Astrocyte (in vitro differentiated cells and primary cell): ENCODE measurements at places on chromosomes 2 and 18. TPM values are rescaled to one million over a fixed set of nuclear protein-coding genes. Genes with fewer than 3 reads are reported as not detected.

Gene ZNF396
- 1.3 and 1.4 TPM in 2 replicates for total RNA-seq

Gene NTSR2
- not detected in 2 replicates for total RNA-seq

Gene EFEMP1
- 146 and 155 TPM in 2 replicates for total RNA-seq

Gene POTEC
- not detected in 2 replicates for total RNA-seq

Gene CRACDL
- total RNA-seq = 1.8 and 5.7 TPM in 2 replicates

Gene METTL21A
- total RNA-seq = 16.1 and 16.8 TPM in 2 replicates

Gene LOXHD1
- not detected in 2 replicates for total RNA-seq

Gene SANBR
- total RNA-seq = 13.7 and 14.0 TPM in 2 replicates

Gene ADAM23
- 11.0 and 13.9 TPM in 2 replicates for total RNA-seq

Gene MEIS1
- 3.4 and 5.2 TPM in 2 replicates for total RNA-seq

Gene FTCDNL1
- total RNA-seq = 0.45 and 0.48 TPM in 2 replicates

Gene FAM237A
- not detected in 2 replicates for total RNA-seq

Gene RNPEPL1
- total RNA-seq = 22.7 and 25.2 TPM in 2 replicates

Gene OXER1
- 0.39 and 0.43 TPM in 2 replicates for total RNA-seq

Gene RSAD2
- 9.5 and 11.8 TPM in 2 replicates for total RNA-seq

Gene IL37
- not detected in 2 replicates for total RNA-seq

Gene PAX8
- 0.48 and 1.2 TPM in 2 replicates for total RNA-seq

- DNase-seq = no peak
Observed at GRCh38 chr18:35835833-35836232, 136.6 kb upstream of the RMP24 start.

DNA sequence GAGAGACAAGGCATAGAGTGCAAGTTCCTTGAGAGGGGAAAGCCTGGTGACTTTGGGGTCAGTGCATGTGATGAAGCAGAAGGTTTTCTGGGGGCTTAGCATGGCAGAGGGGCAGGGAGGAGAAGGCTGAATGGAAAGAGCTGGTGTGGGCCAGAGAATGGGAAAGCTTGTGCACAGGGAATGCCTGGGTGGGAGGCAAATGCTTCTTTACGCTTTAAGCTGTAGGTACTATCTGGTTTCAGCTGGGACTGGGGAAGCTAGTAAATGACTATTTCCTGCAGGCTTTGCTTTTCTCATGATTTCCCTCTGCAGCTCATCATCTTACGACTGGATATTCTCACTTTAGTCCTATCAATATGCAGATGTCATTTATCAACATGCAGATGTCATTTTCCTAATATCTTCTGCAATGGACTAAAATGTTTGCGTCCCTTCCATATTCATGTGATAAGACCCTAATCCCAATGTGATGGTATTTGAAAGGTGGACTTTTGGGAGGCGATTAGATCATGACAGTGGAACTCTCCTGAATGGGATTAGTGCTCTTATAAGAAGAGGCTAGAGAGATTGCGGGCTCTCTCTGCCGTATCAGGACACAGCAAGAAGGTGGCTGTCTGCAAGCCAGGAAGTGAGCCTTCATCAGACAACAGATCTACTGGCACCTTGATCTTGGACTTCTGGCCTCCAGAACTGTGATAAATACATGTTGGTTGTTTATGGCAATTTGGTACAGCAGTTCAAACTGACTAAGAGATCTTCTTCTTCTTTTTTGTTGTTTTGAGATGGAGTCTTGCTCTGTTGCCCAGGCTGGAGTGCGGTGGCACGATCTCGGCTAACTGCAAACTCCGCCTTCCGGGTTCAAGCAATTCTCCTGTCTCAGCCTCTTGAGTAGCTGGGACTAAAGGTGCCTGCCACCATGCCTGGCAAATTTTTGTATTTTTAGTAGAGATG, 50.1 kb downstream of the MYCN start:
- DNase-seq = no peak

- peak; percentile 82 for DNase-seq
Observed at GRCh38 chr2:164903204-164903603, 52.1 kb downstream of the SLC38A11 start.

- no peak for DNase-seq
Observed at GRCh38 chr2:144136297-144137010, 383.5 kb downstream of the ZEB2 start.

DNA sequence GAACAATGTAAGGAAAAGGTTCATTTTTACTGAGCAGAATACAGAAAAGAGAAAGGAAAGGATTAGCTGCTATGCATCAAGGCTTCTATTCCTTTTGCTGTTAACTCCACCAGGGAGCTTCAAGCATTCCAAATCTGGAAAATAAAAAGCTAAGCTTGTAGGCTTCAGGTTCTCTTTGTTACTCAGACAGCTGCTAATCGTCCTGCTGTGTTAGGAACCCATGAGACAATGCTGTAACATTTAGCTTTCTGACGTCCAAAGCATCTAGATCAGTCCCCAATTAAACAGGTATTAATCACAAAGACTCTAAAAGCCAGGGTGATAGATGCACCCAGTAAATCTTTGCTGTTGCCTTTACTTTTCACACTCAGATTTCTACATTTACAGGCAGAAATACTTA, 103.8 kb downstream of the EPHA4 start:
- no peak for DNase-seq

DNA sequence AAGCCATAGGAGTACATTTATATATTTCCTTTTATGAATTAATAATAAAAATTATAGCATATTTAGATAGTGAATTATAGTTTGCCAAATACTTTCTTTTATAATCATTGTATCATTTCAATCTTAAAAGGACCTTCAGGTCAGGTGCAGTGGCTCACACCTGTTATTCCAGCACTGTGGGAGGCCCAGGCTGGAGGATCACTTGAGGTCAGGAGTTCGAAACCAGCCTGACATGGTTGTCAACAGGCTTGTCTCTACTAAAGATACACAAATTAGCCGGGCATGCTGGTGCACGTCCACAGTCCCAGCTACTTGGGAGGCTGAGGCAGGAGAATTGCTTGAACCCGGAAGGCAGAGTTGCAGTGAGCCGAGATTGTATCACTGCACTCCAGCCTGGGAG, 19.7 kb downstream of the APOB start:
- DNase-seq = no peak

GRCh38 chr2:42371611-42372473, 10.8 kb upstream of the COX7A2L start:
- no peak for DNase-seq

GRCh38 chr2:15253247-15253646, 307.9 kb downstream of the NBAS start:
- DNase-seq = no peak

- DNase-seq = no peak
Observed at GRCh38 chr2:186977433-186978045, 128.6 kb upstream of the ZSWIM2 start.

- no peak for DNase-seq
Observed at GRCh38 chr2:3604207-3604877, 9.4 kb downstream of the COLEC11 start.

- DNase-seq = peak; percentile 78
Observed at GRCh38 chr2:69642709-69643601, 584 bp downstream of the AAK1 start.

- no peak for DNase-seq
Observed at GRCh38 chr2:154046493-154046892, 174.8 kb downstream of the GALNT13 start.

- no peak for DNase-seq
Observed at GRCh38 chr2:56969513-56969912, 785.7 kb downstream of the CCDC85A start.

- DNase-seq = peak; percentile 82
Observed at GRCh38 chr2:134398300-134398699, 144.4 kb downstream of the MGAT5 start.

DNA sequence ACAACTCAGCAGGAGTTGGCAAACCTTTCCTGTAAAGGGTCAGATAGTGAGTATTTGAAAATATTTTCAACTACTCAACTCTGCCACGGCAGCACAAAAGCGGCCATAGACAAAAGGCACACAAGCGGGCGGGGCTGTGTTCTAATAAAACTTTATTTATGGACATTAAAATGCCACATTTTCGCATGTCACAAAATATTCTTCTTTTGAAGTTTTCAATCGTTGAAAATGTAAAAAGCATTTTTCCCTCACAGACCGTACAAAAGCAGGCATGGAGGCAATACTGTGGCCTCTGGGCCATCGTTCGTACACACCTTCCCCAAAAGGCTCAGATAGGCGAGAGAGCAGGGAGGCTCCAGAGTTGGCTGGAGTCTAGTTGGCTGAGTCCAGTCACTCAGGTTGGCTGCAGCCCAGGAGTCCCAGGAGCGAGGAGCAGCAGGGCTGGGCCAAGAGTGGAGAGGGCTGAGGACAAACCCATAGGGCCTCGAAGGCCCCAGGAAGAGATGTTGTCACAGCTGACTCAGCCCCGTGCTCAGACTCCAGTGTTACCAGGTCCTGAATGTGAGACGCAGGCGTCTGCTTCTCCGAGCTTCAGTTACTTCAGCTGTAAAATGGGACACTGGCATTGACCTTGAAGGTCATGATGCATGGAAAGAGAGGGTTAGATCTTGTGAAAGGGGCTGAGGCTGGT, 42.5 kb downstream of the SDC1 start:
- DNase-seq = peak; percentile 77

DNA sequence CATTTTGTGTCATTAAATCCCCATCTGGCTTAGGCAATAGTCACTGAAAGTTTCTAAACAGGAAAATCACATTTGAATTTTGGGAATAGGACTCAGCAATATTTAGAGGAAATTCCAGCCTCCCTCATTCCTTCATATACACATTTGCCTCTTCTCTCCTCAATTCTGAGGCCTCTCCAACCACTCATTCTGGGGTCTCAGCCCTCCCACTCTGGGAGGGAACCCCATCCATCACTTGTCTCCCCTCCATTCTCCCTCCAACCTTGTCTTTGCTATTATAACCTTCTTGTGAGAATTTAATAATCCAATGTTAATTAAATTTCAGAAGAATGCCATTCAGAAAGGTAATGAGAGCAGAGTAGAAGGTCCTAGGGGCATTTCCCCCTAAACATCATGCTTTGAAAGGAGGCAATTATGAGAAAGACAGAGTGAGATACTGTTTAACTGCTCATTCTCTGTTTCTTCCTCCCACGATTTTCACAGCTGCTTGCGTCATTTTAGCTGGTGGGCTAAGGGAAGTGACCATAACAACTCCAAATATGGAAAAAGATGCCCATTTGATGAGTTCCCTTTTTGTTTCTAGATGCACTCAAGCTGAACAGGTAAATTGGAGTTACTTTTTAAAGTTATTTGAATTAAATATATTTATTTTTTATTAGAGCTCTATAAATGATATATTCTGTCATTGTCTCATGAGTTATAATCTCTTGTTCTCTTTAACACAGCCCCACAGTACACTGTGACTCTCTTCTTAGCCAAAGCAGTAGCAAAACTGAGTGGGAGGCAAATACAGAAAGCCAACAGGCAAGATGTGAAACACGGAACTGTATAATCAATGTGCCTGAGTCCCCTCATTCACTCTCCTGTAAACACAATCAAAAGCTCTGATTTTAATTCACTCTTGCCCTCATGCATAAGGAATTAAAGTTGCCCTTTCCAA, 135.1 kb downstream of the DLGAP1 start:
- DNase-seq = no peak

DNA sequence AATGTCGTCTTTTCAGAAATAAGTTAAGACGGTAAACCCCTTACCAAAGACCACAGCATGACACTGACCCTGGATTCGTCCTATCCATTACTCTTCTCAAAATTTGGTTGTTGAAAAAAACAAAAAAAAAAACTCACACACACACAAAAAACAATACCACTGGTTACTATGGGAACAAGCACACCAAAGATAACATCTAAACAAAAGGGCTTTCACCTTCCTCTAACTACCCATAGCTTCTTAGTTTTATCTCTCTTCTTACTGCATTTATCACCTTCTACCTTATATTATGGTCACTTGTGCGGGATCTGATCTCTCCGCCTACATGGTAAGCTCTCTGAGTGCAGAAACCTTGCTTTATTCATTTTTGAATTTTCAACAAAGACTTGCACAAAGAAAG, 192.7 kb downstream of the STK39 start:
- no peak for DNase-seq

GRCh38 chr2:191020742-191021381, 6.9 kb upstream of the STAT1 start:
- peak; percentile 83 for DNase-seq

GRCh38 chr2:58155160-58155778, 85.9 kb downstream of the FANCL start:
- DNase-seq = no peak

- DNase-seq = no peak
Observed at GRCh38 chr2:73770725-73771124, 9.2 kb downstream of the DUSP11 start.

- DNase-seq = no peak
Observed at GRCh38 chr2:199405241-199405640, 52.5 kb downstream of the SATB2 start.

DNA sequence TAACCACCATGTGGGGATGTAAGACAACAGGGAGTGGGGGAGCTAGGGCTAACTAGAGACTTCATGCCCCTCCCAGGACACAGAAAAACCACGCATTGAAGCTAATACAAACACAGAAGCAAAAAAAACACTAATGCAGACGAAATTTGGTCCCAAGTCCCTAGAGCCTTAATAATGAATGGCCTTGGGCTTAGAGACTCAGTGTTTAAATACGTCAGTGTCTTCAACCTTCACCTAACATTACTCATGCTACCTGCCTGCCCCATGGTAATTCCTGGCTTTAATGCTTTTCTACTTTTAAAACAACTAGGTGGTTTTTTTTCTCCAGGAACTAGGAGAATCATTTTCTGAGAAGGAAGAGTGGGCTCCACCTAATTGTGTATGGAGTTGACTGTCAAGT, 64.1 kb upstream of the ITSN2 start:
- no peak for DNase-seq

DNA sequence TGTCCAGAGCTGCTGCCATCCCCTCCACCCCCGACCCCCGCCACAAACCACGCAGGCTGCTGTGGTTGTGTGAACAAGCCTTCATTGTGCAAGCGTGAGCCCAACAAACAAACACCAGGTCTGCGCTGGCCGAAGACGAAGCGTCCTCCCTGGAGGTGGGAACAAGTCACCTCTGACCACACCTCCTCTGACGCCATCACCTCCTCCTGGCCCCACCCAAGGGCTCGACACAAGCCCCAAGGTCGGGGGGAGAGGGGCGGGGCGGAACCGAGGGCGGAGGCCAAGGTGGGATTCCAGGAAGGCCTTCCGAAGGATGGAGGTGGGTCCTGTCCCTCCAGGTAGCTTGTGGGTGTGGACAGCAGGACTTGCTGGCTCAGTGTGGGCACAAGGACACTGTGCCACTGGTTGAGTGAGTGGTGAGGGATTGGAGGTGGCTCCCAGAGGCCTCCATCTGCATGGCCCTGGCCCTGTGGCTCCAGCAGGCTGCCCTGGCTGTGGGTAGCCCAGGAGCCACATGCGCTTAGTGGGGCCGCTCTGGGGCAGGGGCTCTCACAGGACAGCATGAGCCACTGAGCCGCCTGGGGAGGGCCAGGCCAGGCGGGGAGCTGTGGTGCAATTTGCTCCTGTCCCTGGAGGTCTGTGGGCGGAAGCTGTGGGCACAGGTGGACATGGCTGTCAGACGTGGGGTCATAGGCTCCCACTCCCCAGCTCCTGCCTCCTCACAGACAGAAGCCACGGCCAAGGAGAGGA, 7.4 kb upstream of the GPR17 start:
- no peak for DNase-seq

- no peak for DNase-seq
Observed at GRCh38 chr2:42951263-42951938, 159.0 kb upstream of the HAAO start.

- peak; percentile 45 for DNase-seq
Observed at GRCh38 chr2:54560146-54560881, 104.2 kb downstream of the SPTBN1 start.
